Tibial nerve (tissue), 4 donors: ENCODE measurements at places on chromosomes 13 and 19. TPM values are rescaled to one million over a fixed set of nuclear protein-coding genes. Genes with fewer than 3 reads are reported as not detected.
A peak's percentile ranks its signal among the peaks of the same experiment; 100 is the strongest.

The CNFN gene
- 5.0 TPM for total RNA-seq

The CERS4 gene
- total RNA-seq, result 56.9 TPM

The BRCA2 gene
- total RNA-seq, result 0.39 TPM

The IFNL3 gene
- not detected for total RNA-seq

The TLE6 gene
- 0.98 TPM for total RNA-seq

The ZNF749 gene
- 3.5 TPM for total RNA-seq

DNA sequence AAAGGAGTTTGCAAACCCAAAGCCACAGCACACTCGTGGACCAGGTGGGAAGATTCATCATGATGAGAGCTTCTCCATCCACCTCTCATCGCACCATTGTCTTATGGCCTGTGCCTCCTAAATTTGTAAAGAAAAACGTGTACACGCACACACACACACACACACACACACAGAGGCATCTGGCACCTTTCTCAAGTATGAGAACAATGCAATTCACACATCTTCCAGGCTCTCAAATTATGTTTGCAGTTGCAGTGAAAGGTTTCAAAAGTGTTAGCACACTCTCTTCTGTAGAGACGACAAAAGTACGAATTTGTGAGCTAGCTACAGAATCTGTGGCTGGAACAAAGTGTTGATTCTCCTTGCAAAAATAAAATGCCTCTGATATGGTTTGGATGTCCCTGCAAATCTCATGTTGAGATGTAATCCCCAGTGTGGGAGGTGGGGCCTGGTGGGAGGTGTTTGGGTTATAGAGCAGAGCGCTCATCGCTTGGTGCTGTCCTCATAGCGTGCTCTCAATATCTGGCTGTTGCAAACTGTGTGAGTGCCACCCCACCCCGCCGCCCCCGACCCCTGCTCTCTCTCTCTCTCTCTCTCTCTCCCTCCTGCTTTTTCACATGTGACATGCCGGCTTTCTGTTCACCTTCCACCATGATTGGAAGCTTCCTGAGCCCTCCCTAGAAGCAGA, 21.8 kb upstream of the RAB20 start:
- no peak overlapping the region for H3K4me3 ChIP-seq
- no peaks in the 10 kb centered on the region for H3K4me1 ChIP-seq
- no peaks in the 10 kb centered on the region for H3K36me3 ChIP-seq
- no peaks in the 10 kb centered on the region for H3K27me3 ChIP-seq
- H3K27ac ChIP-seq, result no peak overlapping the region

GRCh38 chr19:30070198-30070967, 128.3 kb downstream of the URI1 start:
- no peak for DNase-seq
- H3K36me3 ChIP-seq, result no peaks in the 10 kb centered on the region
- H3K4me1 ChIP-seq, result no peaks in the 10 kb centered on the region
- H3K4me3 ChIP-seq, result no peak overlapping the region

GRCh38 chr13:21079761-21080592, 18.6 kb upstream of the LATS2 start:
- H3K27ac ChIP-seq, result peak overlapping the region; percentile 48
- no peak for DNase-seq
- H3K4me3 ChIP-seq, result no peak overlapping the region
- no peaks in the 10 kb centered on the region for H3K36me3 ChIP-seq
- no peaks in the 10 kb centered on the region for H3K27me3 ChIP-seq

- no peaks in the 10 kb centered on the region for H3K27me3 ChIP-seq
- DNase-seq, result no peak
- H3K27ac ChIP-seq, result no peak overlapping the region
- no peaks in the 10 kb centered on the region for H3K4me1 ChIP-seq
- H3K4me3 ChIP-seq, result no peak overlapping the region
- H3K36me3 ChIP-seq, result no peaks in the 10 kb centered on the region
These were observed 174.6 kb downstream of the NDFIP2 start for GRCh38 chr13:79655509-79655908.

DNA sequence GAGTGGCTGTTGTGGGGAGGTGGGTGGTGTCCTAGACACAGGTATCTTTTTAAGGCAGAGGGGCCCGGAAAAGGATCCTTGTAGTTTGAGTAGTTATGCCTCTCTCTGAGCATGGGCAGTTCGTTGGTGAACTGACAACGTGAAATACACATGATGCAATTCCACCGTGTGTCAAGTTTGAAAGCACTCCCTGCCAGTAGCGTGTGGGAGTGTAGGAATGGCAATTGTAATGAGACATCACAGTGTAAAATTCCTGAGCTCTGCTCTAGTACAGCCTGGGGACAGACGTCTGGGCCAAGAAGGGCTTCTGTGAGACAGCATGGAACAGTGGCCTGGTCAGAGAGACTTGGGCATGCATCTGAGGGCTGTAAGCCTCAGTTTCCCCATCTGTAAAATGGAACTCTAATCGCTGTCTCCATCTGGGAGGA, 10.4 kb upstream of the ASF1B start:
- H3K27me3 ChIP-seq, result no peaks in the 10 kb centered on the region
- DNase-seq, result no peak
- H3K4me1 ChIP-seq, result peaks cover 25% of the 10 kb centered on the region

GRCh38 chr19:55113570-55114039, 3.8 kb downstream of the PPP1R12C start:
- peak; percentile 90 for DNase-seq
- H3K4me3 ChIP-seq, result no peak overlapping the region
- H3K27ac ChIP-seq, result peak overlapping the region; percentile 89
- H3K27me3 ChIP-seq, result no peaks in the 10 kb centered on the region
- no peaks in the 10 kb centered on the region for H3K36me3 ChIP-seq
- H3K4me1 ChIP-seq, result peaks cover 32% of the 10 kb centered on the region

DNA sequence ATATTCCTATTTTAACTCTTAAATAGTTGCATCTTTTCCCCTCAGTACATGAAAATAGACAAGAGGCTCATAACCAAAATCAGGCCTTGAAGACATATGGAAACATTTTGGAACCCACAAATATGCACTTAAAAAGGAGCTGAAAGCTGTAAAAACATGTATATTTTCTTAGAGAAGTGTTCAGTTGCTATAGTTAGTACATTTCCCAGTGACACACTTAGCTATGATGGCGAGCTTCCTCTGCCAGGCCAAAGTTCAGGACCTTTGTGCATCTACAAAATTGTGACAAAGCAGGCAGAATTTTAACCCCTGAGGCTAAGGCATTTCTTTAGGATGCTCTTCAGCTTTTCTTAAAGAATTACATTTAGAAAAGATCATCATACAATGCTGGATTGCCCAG, 54.5 kb downstream of the RCBTB2 start:
- H3K27me3 ChIP-seq, result no peaks in the 10 kb centered on the region
- no peak for DNase-seq
- peaks cover 45% of the 10 kb centered on the region for H3K36me3 ChIP-seq
- no peak overlapping the region for H3K27ac ChIP-seq
- no peaks in the 10 kb centered on the region for H3K4me1 ChIP-seq
- no peak overlapping the region for H3K4me3 ChIP-seq

GRCh38 chr13:95480791-95481780, 71.4 kb upstream of the CLDN10 start:
- H3K36me3 ChIP-seq, result no peaks in the 10 kb centered on the region
- no peaks in the 10 kb centered on the region for H3K27me3 ChIP-seq
- no peak overlapping the region for H3K4me3 ChIP-seq
- H3K27ac ChIP-seq, result no peak overlapping the region
- H3K4me1 ChIP-seq, result no peaks in the 10 kb centered on the region

GRCh38 chr19:42370626-42371175, 19.4 kb downstream of the CNFN start:
- no peak overlapping the region for H3K27ac ChIP-seq
- H3K36me3 ChIP-seq, result peaks cover 92% of the 10 kb centered on the region
- H3K4me3 ChIP-seq, result no peak overlapping the region
- H3K27me3 ChIP-seq, result no peaks in the 10 kb centered on the region

GRCh38 chr19:49558591-49558990, 21.8 kb downstream of the NOSIP start:
- H3K4me1 ChIP-seq, result no peaks in the 10 kb centered on the region
- no peak overlapping the region for H3K4me3 ChIP-seq
- peaks cover 22% of the 10 kb centered on the region for H3K36me3 ChIP-seq
- H3K27me3 ChIP-seq, result no peaks in the 10 kb centered on the region

DNA sequence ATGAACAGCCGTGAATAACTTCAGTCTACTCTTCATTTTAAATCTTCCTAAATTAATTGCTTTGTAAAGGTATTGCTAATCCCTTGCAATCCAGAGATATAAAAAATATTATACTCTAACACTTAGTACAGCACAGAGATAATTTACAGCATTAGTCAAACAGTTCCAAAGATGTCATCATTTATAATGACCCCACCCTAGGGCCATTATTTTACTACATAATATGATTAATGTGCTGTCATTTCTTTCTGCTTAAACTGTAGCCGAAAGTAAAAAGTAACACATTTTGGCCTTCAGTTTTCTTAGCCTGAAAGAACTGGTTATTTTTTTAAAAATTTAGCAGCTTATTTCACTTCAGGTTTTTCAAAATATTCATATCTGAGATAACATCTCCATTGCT, 256.3 kb upstream of the RFC3 start:
- no peaks in the 10 kb centered on the region for H3K36me3 ChIP-seq
- H3K4me1 ChIP-seq, result peaks cover 2% of the 10 kb centered on the region
- DNase-seq, result no peak
- H3K27ac ChIP-seq, result no peak overlapping the region

DNA sequence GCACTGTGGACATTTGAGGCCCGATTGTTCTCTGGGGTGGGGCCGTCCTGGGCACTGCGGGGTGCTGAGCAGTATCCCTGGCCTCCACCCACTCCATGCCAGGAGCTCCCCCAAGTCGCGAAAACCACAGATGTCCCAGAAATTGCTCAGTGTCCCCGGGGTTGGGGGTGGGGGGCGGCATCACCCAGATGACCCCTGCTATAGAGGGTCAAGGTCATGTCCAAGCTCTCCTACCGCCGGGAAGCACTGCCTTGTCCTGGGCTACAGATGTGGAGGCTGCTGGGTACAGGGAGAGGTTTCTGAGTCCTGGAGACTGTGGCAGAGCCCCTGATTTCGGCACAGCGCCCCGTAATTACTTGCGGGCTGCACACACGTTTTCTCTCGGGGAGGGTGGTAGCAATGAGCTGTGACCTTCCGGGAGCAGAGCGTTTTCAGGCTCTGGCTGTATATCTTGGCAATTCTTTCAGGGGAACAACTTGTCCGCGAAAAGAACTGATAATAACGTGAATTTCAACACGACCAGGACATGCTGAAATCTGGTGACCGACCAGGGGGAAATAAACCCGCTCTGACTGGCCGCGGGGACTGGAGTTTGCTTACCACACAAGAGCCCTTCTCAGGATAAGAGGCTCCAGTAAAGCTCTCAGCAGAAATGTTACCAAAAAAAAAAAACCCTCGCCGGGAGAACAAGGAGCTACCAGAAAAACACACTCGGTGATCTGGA, 68.1 kb downstream of the GNG7 start:
- DNase-seq, result peak; percentile 40
- no peak overlapping the region for H3K4me3 ChIP-seq
- no peaks in the 10 kb centered on the region for H3K27me3 ChIP-seq
- no peak overlapping the region for H3K27ac ChIP-seq

DNA sequence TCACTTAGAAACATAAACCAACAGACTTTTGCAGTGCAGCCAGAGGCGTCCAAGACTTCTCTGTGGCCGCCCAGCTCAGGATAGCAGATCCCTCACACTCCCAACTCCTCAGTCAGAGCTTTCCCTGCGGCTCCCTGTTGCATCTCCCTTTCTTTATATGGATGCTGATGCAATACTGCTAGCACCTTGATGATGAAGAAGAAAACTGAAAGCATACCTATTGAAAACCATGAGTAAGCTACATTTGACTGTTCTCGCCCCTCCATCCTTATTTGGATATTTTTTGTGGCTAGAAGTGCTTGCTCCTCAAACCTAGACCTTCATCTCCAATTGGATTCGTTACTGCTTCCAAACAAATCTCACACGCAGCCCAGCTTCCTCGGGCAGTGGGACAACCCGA, 57.3 kb upstream of the UBL3 start:
- no peak for DNase-seq
- no peaks in the 10 kb centered on the region for H3K4me1 ChIP-seq
- no peak overlapping the region for H3K4me3 ChIP-seq
- H3K27me3 ChIP-seq, result no peaks in the 10 kb centered on the region

GRCh38 chr19:45200568-45200967, 22.0 kb downstream of the BLOC1S3 start:
- DNase-seq, result peak; percentile 22
- H3K4me3 ChIP-seq, result no peak overlapping the region
- H3K4me1 ChIP-seq, result no peaks in the 10 kb centered on the region
- H3K27me3 ChIP-seq, result no peaks in the 10 kb centered on the region
- no peaks in the 10 kb centered on the region for H3K36me3 ChIP-seq
- H3K27ac ChIP-seq, result no peak overlapping the region

DNA sequence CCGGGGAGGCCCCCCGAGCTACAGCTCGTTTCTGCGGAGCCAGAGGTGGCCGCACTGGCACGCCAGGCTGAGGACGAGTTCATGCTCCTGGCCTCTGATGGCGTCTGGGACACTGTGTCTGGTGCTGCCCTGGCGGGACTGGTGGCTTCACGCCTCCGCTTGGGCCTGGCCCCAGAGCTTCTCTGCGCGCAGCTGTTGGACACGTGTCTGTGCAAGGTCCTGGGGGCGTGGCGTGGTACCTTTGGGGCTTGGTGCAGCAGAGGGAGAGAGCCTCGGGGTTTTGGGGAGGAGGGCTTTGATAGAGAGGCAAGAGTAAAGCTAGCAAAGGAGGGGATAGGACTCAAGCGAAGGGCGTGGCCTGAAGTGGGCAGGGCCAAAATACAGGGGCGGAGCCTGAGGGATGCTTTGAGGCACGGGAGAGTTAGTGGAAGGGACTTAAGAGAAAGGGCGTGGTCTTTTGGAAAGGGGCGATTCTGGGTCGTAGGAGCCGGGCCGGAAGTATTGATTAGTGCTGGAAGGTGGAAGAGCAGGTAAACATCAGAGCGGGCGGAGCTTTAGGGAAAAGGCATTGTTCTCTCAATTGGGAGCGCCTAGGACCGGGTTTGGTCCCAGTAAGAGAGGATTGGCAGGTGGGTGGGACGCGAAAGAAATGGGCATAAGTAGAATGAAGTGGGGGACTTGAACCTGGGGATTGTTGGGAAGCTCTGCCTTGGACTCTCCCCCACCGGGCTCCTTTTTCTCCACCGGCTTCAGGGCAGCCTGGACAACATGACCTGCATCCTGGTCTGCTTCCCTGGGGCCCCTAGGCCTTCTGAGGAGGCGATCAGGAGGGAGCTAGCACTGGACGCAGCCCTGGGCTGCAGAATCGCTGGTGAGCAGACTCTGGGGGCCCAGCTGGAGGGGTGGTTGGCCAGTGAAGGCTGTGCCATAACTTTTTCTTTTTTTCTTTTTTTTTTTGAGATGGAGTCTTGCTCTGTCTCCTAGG, 1.2 kb downstream of the PPM1N start:
- H3K36me3 ChIP-seq, result no peaks in the 10 kb centered on the region
- H3K27me3 ChIP-seq, result no peaks in the 10 kb centered on the region
- H3K4me1 ChIP-seq, result peaks cover 29% of the 10 kb centered on the region
- peak; percentile 43 for DNase-seq
